Fibroblast of skin of left biceps (primary cell): ENCODE measurements at places on chromosomes 1 and 21.

DNA sequence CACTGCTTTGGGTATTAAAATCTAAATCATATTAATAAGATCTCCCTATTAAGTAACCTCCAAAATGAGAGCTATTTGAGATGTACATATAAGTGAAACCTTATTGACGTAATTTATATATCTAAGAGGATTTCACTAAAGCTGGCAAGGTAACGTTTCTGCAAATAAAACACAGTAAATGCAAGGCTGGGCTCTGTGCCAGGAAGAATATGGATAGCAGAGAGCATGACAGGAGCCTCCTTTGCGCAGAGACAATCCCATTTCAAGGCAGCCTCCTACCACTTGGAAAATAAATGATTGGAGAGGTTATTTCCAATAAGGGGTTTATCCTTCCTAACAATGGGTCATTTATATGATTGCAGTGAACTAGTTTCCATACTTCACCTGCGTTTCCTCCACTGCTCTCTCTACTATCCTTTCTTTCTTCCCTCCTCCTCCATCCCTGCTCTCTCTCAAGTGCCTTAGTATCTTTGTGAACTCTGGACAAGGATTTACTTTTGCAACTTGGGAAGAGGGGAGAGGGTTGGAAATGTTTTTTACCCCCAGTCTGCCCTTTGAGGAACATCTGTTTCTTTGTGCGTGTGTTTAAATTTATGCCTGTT is 3.0 kb upstream of the NFIA start:
- no peak for DNase-seq

DNA sequence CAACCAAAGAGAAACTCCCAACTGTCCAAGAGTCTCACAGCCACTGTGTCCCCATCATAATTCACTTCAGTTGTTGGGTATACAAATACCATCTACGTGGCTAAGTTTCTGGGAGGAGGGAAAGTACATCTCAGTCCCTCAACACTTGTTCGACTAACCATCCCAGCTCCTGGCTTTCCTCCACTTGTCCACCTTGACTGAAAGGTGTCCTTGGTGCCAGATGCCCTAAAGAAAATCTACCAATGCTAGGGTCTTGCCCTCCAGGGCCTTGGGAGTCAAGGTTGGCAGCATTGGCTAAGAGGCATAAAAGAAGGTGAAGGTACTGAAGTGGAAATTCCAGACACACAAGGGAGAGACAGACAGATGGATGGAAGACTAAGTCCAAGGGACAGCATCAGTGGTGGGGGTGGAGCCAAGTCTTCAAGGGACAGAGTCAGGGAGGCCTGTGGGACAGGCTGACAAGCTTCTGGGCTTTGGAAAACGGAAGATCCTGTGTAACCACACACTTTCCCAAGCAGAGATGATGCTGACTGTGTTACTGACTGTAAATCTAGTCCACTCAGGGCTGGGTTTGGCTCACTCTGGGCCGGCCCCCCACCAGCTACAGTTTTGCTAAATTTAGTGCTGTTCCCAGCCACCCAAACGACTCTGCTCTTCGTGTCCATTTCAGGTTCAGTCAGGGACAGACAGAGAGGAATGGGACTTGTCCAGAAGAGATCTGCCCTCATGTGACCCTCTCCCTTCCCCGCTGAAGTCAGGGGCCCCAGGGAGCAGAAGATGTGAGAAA is 60.1 kb downstream of the CD34 start:
- no peak for DNase-seq

DNA sequence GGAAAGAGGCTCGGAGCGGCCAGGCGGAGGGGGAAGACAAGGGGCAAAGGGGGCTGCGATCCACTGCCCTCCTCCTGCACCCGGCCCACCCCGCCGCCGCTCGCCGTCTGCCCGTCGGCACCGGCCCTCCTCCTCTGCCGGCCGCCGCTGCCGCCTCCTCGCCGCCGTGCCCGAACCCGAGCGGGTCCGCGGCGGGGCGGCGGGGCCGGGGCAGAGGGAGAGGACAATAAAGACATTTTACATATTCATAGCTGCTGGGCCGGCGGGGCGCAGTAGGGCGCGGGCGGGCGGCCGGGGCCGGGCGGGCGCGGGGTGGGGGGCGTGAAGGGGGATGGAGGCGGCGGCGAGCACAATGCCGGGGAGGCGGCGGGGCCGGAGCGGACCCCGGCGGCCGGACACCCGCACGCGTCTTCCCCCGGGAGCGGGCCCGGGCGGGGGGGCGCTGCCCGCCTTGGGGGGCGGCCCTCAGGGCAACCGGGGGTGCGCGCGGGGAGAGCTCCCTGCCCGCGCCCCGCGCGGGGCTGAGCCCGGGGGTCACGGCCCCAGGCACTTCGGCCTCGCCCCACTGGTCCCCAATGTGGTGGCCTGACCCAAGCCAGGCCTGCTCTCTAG is 546 bp downstream of the POU2F1 start:
- DNase-seq, result no peak

DNA sequence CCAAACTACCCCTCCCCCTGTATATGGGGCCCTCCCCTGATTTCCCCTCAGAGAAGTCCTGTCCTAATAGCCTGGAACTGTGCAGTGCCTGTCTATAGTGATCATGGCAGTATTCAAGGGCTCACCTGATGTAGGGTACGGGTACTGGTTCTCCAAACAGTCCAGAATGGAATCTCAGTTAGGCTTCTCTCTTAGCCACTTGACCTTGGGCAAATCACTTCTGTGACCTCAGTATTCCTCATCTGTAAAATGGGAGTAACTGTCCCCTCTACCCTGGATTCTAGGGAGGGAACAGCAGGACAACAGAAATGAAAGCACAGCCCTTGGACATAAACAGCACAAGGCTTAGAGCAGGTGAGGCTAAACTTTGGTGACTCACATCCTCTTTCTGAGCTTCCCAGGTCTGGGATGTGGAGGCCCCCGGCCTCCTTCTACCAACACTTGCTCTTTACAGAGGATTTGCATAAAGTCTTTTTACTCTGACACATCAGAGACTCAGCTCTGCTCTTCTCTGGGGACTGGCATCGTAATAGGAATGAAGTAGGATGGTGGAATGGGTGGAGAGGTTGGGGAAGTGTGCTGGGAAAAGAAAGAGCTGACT is 20.0 kb upstream of the PDZK1IP1 start:
- DNase-seq, result no peak

GRCh38 chr1:57204942-57205787 is 218.7 kb downstream of the DAB1 start:
- no peak for DNase-seq

DNA sequence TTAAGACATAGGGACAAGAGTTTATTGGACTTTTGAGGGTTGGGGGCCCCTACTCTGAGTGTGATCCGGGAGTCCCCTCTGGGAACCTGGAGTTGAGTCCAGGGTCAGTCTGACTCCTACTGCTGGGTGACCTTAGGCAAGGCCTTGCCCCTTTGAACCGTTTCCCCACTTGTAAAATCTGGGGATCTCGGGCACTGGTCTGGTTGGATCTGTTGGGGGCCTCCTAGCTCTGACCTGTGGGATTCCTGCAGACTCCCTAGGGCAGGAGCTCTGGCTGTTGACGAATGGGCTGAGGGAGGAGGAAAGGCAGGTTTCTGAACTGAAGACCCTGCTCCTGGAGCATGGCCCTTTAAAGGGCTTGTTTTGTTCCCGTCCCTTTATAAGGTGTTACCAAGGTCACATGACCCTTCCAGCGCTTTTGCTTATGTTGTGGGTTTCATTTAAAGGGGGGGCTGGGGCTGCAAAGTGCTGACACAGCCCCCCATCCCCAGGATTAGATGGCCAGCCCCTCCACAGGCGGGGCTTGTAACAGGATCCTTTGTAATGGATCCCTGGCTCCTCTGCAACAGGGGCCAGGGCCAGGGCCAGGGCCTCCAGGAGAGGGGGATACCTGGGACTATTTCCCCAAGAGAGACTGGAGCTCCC is 50.7 kb downstream of the YARS1 start:
- no peak for DNase-seq

GRCh38 chr1:178846306-178846705 is 24.6 kb downstream of the ANGPTL1 start:
- no peak for DNase-seq

DNA sequence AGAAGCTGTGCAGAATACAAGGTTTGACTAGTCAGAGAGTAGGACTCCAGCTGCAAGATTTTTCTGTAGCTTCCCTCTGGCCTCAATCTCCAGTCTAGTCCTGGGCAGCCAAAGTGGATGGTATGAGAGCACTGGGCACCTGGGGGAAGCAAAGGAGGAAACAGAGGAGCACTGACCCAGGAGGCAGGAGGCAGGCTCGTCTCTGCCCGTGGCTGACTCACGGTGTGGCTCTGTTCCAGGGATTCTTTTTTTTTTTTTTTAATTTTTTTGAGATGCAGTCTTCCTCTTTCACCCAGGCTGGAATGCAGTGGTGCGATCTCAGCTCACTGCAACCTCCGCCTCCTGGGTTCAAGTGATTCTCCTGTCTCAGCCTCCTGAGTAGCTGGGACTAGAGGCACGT is 4.1 kb upstream of the NPPB start:
- DNase-seq, result no peak

- no peak for DNase-seq
These were observed 34.9 kb downstream of the HSF2BP start for GRCh38 chr21:43624339-43624738.

DNA sequence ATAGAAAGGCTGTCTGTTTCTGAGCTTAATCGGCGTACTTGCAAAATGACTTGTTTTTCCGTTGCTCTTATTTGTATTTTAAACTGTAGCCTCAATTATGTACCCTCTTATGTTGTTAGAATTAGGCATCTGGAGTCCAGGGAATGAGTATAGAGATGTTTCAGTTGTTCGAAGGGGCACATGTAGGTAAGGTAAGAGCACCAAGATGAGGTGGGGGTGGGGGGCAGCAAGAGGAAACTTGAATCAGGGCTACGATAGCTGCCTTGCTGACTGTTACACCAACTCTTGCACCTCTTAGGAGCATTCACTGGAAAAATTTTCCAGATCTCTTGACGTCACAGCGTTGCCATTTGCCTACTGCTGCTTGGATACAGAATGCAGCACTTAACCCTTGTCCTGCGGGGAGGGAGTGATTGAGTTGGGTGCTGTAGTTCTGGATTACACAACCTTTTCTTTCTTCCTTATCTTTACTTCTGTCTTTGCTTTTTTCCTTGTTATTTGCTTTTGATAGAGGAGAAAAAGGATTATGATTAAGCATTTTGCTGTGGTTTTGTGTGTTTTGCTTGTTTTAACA is 3.2 kb downstream of the ATP1B1 start:
- DNase-seq, result peak; percentile 25

GRCh38 chr1:10727751-10728232 is 68.7 kb downstream of the CASZ1 start:
- no peak for DNase-seq

DNA sequence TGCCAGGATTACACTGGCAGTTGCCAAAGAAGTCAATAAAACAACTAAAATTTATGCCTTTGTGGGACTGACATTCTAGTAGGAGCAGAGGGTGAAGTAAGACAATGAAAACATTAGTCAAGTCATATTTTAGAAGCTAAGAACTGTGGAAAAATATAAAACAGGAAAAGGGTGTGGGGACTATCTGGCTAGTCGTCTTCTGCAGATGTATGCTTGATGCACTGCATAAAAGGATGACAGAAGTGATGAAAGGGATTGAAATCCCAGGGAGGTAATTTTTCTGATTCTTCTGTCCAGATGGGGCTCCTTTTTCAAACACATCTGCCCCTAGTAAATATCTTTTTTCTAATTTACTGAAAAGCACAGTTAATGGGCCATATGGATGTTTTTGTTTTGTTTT is 706.3 kb downstream of the ADGRL2 start:
- DNase-seq, result no peak

DNA sequence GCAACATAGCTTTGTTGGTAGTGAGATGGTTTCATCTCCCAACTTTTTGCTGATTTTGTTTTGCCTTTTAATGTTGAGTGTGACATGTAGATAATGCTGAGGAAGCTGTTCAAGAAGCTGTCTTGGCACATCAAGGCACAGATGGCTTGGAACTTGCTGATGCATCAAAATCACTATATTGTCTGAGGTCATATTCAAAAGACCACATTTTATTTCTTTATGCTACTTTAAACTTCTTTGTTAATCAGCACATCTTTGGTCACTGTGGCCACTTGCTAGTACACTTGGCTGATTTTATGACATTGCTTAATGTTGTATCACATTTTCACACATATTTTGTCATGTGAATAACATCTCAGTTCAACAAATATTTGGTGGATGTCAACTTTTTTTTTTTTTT is 87.1 kb upstream of the BCL10 start:
- no peak for DNase-seq

- DNase-seq, result no peak
These were observed 209.0 kb downstream of the AMY1C start for GRCh38 chr1:103958699-103959098.

DNA sequence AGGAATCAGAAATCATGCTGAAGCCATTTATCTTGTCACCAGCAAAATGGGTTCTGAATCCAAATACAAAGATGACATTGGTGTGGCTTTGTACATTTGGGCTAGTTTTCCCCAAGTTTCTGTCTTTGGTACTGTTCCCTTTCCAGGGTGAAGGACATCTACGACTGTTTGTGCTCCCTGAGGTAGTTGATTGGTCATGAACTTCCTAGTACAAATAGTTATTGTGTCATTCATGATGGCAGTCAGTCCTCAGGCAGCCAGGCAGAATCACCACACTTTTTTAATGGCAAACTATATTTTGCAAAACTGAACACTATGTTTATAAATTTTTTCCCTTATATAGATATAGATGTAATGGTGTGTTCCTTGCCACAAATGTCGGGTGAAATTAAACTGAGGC is 46.0 kb downstream of the CEP350 start:
- DNase-seq, result no peak

- no peak for DNase-seq
These were observed 126.4 kb downstream of the ZZZ3 start for GRCh38 chr1:77556045-77556444.

DNA sequence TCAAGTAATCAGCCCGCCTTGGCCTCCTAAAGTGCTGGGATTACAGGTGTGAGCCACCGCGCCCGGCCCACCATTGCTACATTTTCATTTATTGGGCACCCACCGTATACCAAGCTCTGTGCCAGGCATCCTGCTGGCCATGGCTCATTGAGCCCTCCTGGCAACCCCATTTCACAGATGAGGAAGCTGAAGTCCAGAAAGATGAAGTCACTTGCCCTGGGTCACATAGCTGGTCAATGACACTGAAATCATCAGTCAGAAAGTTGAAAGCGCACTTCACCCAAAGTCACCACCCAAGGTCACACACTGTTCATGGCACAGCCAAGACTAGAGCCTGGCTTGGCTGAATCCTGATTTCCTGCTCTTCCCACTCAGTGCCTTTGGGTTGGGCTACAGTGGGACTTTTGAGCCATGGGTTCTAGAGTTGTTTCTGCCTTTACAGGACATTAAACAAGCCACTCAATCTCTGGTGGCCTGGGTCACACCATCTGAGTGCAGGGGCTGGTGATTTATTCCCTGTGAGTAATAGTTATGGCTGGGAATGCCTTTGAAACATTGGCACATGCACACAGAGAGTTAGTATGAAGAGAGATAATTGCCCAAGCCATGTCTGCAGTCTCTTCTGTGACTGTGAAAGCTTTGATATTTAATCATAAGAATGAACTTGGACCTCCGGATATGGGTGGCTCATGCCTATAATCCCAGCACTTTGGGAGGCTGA is 16.0 kb upstream of the ARHGEF10L start:
- DNase-seq, result no peak

DNA sequence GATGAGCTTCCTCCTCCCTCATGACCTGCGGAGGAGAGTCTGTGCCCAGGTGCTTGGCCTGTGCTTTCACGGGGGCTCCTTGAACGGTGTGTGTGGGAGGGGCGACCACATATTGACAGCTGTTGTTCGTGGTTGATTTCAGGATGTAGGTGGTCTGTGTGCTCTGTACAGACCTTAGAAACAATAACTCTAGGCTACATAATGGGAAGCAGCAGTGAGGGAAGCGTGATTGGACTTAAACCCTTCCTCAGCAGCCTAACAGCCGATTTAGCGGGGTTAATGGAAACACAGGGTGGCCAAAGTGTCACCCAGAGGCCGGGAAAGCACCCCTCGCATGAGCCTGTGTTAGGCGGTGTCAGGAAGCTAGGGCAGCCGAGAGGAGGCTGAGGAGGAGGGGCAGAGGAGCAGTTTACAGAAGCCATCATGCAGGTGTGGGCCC is 56.0 kb downstream of the TBCE start:
- no peak for DNase-seq
